ENCODE measurements at places on chromosomes 13 and 19. TPM values are rescaled to one million over a fixed set of nuclear protein-coding genes. Genes with fewer than 3 reads are reported as not detected.

Gene C19orf47
- 215 TPM for total RNA-seq

Gene ZNF90
- 0.59 TPM for total RNA-seq

GRCh38 chr13:22877421-22877820 is 303.4 kb upstream of the SGCG start:
- DNase-seq, result no peak

- DNase-seq, result no peak
Observed at GRCh38 chr19:6091771-6092291, 18.5 kb downstream of the RFX2 start.

DNA sequence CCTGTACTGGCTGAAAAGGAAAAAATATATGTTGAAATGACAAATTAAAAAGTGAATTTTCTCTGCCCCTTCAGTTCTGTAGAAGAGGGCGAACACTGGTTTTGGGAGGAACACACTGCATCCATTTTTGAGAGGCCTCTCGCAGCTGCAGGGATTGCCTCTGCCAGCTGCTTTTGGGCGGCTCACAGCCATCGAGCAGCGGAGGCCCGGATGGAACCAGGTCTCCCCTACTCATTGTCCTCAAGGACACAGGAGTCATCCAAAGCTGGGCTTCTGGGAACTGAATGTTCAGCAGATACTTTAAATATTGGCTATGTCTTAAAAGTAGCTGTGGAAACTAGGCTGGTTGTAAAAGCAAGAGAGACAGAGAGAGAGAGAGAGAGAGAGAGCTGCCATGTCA is 17.1 kb downstream of the RCBTB2 start:
- DNase-seq, result no peak

Measured in left ventricle myocardium superior (tissue), 1 donor.